ENCODE measurements at places on chromosomes 3 and 15.

GRCh38 chr3:140505876-140506275 lies 172.0 kb upstream of the TRIM42 start:
- no peak for DNase-seq

- no peak for DNase-seq
Measured at GRCh38 chr3:196340466-196340865, 2.3 kb upstream of the TM4SF19 start.

- DNase-seq, result no peak
Measured at GRCh38 chr3:51386159-51386851, 1.2 kb downstream of the MANF start.

- DNase-seq, result no peak
Measured at GRCh38 chr3:128006061-128007032, 45.9 kb upstream of the SEC61A1 start.

DNA sequence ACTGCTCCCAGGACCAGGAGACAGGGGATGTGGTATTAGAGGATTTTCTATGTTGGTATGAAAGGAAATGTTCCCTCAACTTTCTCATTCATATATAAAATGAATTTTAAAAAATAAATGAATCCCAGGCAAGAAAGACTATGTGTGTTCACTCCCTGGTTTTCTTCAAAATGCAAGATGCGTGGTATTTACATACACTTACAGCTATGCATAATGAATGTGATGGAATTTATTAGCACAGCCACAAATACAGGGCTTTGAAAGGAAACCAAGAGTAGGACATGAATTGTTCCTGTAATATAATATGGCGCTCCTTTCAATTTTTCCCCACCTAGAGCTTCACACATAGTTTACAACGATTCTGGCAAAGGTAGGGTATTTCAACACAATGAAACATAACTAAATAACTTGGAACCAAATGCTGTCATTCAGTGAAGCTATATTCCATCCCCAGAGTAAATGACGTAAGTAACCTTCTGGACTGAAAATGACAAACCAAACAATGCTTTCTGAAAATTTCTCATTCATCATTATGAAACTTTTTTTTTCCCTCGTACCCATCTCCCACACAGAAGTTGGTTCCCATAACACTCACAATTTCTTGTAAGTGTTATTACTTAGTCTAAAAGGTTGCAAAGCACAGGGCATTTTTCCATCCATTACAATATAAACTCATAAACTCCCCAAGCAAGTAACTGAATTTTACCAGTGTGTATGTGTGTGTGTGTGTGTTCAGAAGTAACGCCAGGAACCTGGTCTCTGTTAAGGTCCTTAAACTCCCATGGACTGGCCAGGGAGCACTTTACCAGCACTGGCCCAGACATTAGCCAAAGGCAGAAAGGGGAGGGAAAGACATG lies 41.8 kb downstream of the CBLB start:
- peak; percentile 23 for DNase-seq

- no peak for DNase-seq
Measured at GRCh38 chr15:101316529-101316928, 21.5 kb upstream of the SNRPA1 start.
